ENCODE measurements at places on chromosomes 4 and X. TPM values are rescaled to one million over a fixed set of nuclear protein-coding genes. Genes with fewer than 3 reads are reported as not detected.

DNA sequence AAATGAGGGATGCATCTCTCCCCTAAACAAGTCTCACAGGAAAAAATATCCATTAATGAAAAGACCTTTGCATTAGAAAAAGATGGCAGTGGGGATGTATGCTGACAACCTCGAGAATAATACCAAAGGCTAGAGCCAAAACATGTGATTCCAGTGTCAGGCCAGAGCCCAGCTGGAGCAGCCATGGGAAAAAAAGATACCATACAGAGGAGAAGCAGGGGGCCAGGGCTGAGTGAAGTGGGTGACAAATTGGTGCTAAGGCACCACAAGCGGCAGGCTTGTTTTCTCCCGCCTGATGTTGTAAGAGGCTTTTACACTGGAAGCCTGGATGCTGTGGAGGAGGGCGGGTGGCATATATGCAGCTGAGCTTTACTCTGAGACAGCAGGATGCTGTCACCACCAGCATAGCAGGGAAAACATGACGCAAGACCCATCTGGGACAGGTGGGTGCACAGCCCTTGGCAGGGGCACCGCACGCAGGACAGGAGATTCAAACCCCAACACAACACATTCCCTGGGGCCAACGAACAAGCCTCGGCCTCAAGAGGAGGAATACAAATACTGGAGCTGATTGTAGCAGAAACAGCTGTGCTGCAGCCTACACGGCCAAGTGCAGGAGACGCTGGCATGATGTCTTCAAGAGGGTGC is 91.9 kb downstream of the TSPAN5 start:
- no peak for DNase-seq

DNA sequence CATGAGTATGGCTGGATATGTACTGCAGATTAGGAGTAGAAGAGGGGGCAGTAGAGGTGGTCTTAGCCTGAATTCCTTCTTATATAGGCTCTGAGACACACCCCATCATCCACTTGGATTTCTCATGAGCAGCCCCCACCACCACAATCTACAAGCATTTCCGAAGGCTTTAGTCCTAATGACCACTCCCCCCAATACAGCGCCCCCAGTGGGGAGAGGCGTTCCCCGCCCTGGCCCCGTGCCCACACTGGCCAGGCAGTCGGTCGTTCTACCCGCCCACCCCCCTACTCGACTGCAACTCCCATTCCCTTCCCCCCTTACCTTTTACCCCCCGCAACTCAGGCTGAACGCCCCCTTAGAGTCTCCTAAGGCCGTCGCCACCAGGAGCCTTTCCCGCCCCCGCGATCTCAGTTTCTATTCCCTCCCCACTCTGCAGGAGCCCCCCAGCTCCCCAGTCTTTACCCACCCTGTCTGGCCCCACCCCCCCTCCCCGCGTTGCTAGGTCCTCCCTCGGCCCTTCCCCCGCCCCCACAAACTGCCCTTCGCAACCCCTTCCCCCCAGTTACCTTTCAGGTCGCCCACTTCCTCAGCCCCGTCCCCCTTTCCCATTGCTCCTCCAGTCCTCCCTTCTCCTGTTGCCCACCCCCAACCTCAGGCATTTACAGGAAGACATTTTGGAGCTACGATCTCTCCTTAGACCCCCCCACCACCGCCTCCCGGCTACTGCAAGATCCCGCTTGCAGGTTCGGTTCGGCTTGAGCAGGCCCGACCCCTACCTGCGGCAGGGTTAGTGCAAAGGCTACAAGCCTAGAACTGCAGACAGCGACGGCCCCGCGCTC is 468 bp downstream of the ZMYM3 start:
- DNase-seq: peak; percentile 53

- no peak for DNase-seq
Observed at GRCh38 chr4:19380600-19380999, 871.1 kb upstream of the SLIT2 start.

DNA sequence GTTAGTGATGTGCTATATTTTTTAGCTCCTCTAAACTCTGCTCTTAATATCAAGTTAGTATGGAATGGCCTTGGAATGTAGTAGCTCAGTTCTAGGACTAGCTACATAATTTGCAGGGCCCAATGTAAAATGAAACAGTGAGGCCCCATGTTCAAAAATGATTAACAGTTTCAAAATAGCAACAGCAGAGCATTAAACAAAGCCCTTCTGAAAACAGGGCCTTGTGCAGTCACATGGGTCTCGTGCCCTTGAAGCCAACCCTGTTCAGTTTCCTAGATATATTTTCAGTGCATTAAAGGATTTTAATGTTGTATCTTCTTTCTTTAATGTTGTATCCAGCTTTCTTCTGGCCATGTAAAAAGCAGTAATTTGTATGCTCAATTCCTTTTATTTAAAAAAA is 82.1 kb downstream of the TASL start:
- no peak for DNase-seq

GRCh38 chr4:40195182-40196177 is 1.4 kb upstream of the RHOH start:
- no peak for DNase-seq

DNA sequence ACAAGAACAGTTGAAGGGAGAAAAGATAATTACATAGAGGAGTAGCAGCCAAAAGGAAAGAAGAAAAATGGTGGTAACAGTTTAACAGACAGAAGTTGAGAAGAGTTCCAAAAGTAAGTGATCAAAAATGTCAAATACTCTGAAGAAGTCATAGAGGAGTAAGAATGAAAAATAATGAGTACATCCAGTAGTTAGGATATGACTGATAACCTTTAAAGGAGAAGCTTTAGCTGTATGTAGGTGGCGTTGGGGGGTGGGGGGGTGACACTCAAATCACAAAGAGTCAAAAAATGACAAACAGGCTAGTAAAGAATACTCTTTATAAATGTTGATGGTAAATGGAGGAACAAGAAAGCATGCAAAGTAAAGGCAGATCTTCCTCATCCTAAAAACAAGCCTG is 40.6 kb downstream of the RAB33A start:
- DNase-seq: no peak

- DNase-seq: no peak
Observed at GRCh38 chr4:69743476-69744156, 16.8 kb downstream of the SULT1B1 start.

DNA sequence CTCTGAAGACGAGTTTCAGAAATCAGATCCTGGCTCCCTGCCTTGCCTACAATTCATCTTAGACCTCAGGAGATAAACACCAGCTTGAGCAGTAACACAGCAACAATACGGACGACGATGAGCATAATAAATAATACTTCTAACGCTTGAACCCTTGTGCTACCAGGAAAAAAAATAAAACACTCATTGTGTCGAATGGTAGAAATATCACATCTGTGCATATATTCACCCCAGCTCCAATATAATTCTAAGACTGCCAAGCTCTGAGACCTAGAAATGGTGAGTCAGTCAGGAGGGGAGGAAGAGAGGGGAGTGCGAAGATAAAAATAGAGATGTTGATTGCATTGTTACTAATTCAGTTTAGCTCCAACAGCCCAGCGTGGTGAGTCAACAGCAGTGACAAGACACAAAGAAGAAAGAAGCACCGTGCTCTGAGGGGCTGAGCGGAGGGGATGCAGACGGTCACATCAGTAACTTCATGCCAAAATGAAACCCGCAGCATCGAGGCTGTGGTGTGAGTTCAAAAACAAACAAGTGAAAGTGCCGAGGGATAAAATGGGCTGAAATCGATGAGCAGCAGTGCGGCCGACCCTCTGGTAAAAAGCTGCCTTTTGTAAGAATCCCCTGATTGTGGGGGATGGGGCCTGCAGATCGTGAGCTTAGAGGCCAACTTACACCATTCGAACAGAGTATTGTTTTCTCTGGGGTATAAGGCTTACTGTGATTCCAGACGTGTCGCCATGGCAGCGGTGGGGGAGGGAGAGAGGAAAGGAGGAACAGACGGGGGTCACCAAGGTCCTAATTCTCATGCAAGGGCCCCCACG is 150.4 kb downstream of the MGST2 start:
- peak; percentile 15 for DNase-seq

GRCh38 chr4:183909187-183909586 is 4.1 kb downstream of the STOX2 start:
- DNase-seq: no peak

- no peak for DNase-seq
Observed at GRCh38 chr4:151035328-151035727, 20.2 kb upstream of the LRBA start.

DNA sequence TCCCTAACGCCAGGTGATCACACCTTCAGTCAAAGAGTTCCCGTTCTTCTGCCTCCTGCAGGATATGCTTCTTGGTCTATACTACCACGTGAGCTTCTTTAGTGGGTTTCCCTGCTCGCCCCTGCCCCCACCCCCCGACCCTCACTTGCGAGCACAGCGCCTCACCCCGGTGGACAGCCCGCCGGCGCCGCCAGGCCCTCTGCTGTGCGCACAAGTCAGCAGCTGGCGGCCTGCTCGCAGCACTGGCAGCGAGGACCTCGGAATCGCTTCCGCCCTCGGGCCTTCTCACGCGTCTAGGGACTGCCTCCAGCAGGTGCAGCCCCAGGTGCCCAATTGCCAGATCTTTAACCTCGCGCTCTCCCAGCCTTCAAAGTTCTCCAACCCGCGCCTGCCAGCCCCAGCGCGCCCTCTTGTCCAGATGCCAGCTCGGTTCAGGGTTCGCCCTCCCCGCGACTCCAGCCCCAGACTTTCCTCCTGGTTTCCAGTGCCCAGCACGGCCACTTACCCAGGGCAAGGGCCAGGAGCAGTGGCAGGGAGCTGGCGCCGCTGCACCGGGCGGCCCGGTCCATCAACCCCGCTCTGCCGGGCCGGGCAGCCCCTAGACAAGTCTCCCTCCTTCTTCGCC is 454 bp downstream of the BTC start:
- peak; percentile 13 for DNase-seq

- DNase-seq: no peak
Observed at GRCh38 chr4:18435781-18436180, 414.2 kb upstream of the LCORL start.

DNA sequence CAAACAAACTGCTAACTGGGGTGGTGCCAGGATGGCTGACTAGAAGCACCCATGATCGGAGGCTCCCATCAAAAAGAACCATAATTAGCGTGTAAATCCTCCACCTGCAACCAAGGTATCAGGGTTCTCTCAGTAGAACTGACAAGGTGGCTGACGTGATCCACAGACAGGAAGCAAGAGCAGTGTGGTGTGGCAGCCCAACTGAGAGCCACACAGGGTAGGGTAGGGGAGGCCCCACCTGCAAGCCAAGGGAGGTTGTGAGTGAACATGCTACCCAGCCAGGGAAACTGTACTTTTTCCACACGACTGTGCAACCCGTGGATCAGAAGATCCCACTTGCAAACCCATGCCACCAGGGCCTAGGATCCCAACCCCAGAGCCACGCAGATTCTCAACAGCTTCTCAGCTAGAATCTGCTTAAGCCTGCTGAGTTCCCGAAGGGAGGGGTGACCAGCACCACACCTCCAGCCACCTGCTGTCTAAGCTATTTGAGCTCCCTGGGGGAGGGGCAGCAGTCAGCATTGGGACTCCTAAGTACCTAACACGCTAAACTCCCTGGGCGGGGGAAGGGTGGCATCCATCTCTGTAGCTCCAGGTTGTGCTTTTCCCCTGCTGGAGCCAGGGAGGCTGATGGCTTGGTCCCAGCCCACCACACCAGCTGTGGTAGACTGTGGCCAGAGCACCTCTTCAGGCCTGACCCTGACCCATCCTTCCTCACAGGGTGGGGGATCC is 425.1 kb downstream of the GPM6A start:
- DNase-seq: no peak

DNA sequence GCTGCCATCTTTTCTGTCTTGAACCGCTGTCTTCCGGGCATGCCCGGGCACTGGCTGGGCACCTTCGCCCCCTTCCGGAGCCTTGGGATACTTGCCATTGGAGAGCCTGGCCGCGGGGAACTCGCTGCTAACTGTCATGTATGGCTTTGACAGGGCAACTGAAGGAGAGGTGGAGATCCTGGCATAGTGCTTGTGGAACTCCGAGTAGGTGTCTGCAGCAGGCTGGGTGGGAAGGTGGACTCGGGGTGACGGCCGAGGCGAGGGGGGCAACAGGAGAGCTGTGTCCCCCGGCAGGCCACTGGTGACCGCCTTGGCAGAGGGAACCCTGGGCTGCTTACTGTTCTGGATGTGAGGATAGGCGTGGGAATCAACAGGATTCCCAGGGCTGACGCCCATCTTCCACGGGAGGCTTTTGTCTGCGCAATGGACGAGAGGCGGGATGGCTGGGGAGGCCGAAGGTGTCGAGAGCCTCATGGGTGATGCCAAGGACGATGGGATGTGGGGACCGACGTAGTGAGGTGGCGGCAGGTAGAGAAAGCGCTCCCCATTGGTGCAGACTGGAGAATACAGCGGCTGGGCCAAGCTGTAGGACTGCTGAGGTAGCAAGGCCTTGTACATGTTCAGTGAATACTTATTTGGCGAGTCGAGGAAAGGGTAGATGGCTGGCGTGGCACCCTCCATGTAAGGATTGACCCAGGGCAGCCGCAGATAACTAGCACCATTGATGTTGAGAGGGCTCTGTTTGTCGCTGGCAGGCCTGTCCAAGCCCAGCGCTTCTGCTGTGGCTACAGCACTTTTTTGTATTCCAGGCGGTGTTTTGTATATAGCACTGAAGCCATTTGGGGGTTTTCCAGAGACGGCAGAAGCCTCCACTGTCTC is 23.4 kb downstream of the BCOR start:
- DNase-seq: no peak

GRCh38 chr4:140641789-140642439 is 73.2 kb upstream of the UCP1 start:
- DNase-seq: no peak

GRCh38 chrX:30593440-30594200 is 16.1 kb upstream of the TASL start:
- peak; percentile 45 for DNase-seq

The PNMA5 gene
- total RNA-seq: not detected

The RASL11B gene
- total RNA-seq: 0.29 TPM

The DMRTC1 gene
- not detected for total RNA-seq

The GDPD2 gene
- total RNA-seq: not detected

The SPANXN3 gene
- not detected for total RNA-seq

The GAGE13 gene
- not detected for total RNA-seq

The TAF7L gene
- not detected for total RNA-seq

The FMR1NB gene
- not detected for total RNA-seq

The GAGE2A gene
- not detected for total RNA-seq
